ENCODE measurements at places on chromosomes 1 and 21. TPM values are rescaled to one million over a fixed set of nuclear protein-coding genes. Genes with fewer than 3 reads are reported as not detected.

DNA sequence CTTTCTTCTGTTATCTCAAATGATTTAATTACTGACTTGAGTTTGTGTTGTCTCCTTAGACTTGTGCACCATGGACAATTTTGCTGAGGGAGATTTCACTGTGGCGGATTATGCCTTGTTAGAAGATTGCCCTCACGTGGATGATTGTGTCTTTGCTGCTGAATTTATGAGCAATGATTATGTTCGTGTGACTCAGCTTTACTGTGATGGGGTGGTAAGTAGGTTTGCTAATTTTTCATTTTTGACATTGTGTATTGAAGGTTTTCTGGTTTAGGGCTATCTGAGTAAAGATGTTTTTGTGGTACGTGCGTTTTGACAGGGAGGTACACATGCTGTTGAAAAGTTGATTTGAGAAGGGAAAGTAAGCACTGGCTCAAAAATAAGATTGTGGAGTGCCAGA is 14.1 kb downstream of the TTC3 start:
- DNase-seq: no peak

- DNase-seq: no peak
Observed at GRCh38 chr1:42170779-42171621, 6.5 kb upstream of the GUCA2A start.

The SLC6A17 gene
- 0.83 TPM for polyA plus RNA-seq

- DNase-seq: peak; percentile 51
Observed at GRCh38 chr1:118073648-118074435, 111.2 kb downstream of the SPAG17 start.

The KCNJ9 gene
- 0.09 TPM for polyA plus RNA-seq

DNA sequence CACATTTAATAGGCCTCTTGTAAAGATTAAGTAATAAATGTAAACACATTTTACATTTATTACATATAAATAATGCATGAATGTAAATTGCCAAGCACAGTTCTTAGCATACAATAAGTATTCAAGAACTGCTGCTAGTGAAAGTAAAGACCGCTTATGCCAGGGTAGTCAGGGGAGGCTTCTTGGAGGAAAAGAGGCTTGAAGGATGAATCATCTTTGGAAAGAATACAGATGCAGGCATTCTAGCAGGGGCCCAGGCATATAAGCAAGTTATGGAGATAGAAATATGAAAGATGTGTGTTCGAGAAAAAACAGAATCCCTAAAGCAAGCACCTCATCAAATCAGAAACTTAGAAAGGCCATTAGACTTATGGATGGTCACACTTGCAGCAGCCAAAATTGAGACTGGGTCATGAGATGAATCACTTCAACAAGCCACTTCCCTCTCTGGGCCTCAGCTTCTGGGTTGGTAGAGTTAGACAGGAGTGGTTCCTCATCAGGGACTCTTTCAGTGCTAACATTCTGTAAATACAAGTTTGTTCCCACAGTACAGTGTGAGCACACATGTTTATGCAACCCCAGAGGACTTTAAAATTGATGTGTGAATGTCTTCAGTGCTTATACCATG is 79.8 kb upstream of the ROR1 start:
- no peak for DNase-seq

DNA sequence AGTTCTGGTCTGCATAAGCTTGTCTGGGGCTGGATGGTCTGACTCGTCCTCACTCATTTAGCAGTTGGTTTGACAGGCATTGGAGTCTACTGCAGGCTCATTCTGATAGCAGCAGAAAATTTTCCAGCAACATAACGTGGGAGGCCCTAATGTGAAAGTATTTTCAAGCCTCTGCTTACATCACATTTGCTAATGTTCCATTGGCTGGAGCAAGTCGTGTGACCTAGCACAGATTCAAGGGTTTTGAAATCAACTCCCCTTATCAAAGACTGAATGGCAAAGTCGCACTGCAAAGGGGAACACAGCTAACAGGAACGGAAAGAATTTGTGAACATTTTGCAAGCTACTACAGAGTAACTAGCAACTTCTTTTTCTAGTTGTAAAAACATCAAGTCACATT is 2.3 kb upstream of the USH2A start:
- no peak for DNase-seq

DNA sequence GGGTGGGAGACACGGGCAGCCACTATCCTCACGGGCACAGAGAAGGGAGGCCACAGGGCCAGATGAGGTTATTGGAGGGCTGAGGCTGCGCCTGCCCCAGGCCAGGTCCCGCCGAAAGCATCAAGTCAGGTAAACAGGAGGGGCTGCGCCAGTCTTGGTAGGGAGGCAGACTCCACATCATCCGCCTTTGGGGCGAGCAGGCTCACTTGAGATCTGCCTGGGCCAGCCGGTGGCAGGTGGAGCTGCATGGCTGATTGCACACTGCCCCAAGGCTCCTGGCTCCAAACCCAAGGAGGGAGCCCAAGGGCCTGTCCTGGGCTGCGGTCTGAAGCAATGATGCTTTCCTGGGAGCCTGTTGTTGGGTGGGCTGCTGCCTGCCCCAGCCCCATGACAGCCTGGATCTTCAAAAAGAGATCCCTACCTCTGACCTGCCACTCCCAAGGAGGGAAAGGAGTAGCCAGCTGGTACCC is 4.6 kb downstream of the SMIM1 start:
- DNase-seq: no peak

DNA sequence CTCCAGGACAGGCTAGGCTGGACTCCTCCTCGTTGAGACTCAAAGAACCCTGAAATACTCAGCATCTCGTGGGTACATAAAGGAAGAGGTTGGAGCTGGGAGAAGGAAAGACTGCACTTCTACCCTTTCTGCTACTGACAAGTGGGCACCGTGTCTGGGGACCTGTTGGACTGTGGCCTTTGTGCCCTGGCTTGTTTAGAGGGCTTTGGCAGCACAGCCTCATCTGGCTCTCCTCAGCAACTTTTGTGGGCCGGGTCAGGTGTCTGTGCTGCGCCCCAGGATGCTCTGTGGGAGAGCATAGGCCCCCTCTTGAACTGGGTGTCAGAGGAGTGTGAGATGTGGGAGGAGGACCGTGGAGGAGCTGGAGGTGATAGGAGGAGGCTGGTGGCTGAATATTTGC is 142.4 kb downstream of the FCRL5 start:
- DNase-seq: no peak

The APP gene
- 242 TPM for polyA plus RNA-seq

The SLC26A9 gene
- polyA plus RNA-seq: 0.05 TPM

DNA sequence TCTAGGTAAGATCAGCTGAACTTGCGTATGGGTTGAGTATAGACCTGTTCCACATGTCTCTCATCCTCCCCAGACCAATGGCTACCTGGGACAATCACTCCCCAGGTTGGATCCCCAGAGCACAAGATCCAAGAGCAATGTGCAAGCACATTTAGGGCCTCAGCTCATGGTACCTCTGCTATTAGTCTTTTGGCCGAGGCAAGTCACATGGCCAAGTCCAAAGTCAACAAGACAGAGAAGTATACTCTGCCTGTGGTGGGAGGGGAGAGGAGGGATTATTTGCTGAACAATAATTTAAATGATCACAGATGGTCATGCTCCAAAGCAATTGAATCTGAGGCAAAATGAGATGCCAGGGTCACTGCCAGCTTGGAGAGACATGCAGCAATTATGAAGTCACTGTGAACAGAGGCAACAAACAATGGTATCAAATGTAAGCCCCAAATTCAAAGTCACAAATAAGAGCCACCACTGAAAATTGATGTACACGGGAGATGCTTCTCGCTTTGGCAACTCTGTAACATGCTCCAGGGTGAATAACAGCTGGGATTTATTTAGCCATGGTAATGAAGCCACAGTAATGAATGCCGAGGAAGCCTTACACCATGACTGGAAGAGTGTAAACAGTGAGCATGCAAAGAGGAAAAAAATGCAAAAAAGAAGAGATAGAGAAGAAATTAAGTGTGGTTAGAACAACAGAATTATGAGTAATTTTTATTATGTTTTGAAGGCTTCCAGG is 149.1 kb downstream of the ZNF281 start:
- DNase-seq: no peak

GRCh38 chr1:26666855-26667254 is 29.0 kb upstream of the ARID1A start:
- no peak for DNase-seq

DNA sequence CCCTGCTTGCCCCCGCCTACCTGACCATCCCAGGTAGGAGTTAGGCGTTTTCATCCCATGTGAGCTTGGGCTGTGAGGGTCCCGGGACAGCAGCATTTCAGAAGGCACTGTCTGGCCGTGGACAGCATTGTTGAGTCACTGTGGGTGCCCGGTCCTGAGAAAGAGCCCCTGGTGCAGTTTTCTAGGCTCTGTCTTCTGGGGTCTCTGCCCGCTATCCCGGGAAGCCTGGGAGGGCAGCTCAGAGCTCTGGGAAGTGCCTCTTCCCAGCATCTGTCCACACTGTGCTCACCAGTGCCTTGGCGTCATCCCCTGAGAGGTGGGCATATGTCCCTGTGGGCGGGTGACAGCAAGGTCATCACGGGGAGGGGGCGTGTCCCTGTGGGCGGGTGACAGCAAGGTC is 11.4 kb upstream of the ZNF669 start:
- no peak for DNase-seq

The NBPF15 gene
- 50.3 TPM for polyA plus RNA-seq

The TTLL10 gene
- polyA plus RNA-seq: 0.25 TPM

DNA sequence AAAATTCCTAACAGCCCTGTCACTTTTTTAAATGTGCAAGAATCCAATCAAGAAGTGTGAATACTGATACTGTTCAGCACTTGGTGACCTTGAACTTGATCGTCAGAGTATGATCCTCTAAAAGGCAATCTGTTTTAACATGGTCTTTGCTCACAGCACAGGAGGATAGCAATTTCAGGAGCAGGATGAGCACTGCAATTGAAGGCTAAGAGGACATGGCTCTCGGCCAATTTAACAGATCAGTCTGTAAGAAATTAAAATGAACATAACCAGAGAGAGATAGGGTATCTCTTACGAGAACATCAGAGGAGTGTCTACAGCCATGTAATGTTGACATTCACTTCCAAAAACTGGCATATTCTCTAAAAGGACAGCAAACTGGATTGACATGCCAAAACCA is 243.1 kb downstream of the LTN1 start:
- DNase-seq: no peak

The S100A3 gene
- 1.2 TPM for polyA plus RNA-seq

The NBPF8 gene
- 9.5 TPM for polyA plus RNA-seq

- no peak for DNase-seq
Observed at GRCh38 chr1:39184354-39184818, 20.1 kb upstream of the MACF1 start.

DNA sequence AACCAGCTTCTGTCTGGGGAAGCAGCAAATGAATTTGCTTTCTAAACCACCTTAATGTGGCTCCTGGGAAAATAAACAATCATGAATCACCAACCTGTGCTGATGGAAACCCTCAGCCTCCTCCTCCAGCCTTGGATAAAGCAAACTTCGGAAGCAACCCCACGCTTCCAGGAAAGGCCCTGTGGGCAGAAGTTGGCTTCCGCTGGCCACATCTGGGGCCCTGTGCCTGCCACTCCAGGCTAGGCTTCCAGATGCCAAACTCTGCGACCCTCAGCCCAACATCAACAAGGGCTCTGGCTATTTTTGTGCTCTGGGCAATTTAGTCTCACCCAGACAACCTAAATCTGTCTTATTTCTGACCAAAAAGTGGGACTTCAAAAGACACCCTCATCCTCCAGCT is 6.2 kb upstream of the OXCT2 start:
- DNase-seq: no peak

DNA sequence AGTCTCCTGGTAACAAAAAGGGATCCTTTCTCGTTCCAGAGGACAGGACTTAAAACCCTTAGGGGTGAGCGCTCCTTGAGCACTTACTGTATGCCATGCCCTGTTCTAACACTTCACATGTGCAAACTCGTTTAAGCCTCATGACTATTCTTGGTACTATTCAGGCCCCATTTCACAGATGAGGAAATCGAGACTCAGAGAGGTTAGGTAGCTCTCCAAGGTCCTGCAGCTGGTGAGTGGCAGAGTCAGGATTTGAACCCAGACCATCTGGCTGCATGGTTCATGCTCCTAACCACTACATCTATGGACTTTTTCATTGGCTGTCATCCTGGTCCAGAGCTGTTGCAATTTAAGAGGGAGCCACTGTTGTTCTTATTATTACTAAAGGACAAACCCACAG is 46.7 kb upstream of the WNT4 start:
- no peak for DNase-seq

The PTGER3 gene
- 1.2 TPM for polyA plus RNA-seq

The RC3H1 gene
- polyA plus RNA-seq: 11.0 TPM

GRCh38 chr1:27284425-27285273 is 37.3 kb upstream of the TMEM222 start:
- DNase-seq: peak; percentile 85
